CD4-positive, alpha-beta memory T cell (primary cell): ENCODE measurements at places on chromosomes 2 and 18. TPM values are rescaled to one million over a fixed set of nuclear protein-coding genes. Genes with fewer than 3 reads are reported as not detected.

DNA sequence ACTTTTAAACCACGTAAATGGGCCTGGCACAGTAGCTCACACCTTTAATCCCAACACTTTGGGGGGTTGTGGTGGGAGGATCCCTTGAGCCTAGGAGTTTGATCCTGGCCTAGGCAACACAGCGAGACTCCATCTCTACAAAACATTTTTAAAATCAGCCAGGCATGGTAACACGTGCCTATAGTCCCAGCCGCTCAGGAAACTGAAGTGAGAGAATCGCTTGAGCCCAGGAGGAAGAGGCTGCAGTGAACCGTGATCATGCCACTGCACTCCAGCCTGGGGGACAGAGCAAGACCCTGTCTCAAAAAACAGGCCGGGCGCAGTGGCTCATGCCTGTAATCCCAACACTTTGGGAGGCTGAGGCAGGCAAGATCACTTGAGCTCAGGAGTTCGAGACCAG is 12.2 kb downstream of the ROCK1 start:
- H3K27me3 ChIP-seq: no peaks in the 10 kb centered on the region
- peaks cover 74% of the 10 kb centered on the region for H3K4me1 ChIP-seq
- no peak overlapping the region for H3K27ac ChIP-seq
- DNase-seq: no peak

DNA sequence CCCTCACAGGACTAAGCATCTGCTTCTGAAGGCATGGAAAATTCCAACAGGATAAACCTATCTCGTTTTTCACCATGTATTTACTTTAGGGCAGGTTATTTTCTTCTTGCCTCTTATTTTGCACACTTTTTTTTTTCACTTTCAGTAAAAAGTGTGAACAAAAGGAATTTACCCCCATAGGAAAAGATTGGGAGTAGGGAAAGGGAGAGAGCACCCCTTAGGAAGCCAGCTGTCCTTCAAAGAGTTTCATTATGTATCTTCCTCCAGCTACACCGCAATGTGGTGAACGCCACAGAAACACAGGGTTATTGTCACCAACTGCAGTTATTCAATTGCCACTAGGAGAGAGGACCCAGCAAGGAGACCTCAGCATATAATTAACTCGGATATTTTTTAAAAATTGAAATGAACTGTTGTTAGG is 286.2 kb upstream of the VRK2 start:
- no peak overlapping the region for H3K27ac ChIP-seq
- no peaks in the 10 kb centered on the region for H3K27me3 ChIP-seq
- H3K4me3 ChIP-seq: no peak overlapping the region
- peaks cover 6% of the 10 kb centered on the region for H3K4me1 ChIP-seq

DNA sequence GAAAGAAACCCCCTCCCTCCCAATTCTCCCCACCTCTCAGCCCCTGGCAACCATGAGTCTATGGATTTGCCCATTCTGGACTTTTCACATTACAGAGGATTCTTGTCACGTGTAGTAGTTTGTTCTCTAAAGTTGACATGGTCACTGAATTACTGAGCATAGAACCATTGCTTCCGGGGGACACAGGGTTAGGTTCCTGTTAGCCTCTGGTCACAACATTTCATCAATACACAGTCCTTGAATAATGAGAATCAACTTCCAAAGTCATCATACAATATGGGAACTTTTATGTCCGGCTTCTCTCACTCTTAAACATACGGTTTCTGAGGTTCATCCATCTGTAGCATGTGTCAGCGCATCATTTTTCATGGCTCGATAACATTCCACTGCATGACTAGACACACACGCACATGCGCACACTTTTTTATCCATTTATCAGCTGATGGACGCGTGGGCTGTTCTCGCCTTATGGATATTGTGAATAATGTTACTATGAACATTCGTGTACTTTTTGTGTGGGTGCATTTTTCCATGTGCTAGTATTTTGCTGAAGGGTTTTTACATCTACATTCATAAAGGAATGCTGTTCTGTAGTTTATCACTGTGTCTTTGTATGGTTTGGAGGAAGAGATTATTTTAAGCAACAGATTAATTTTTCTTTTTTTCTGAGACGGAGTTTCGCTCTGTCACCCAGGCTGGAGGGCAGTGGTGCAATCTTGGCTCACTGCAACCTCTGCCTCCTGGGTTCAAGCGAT is 48.1 kb downstream of the PARD6G start:
- no peak overlapping the region for H3K4me3 ChIP-seq
- no peak overlapping the region for H3K27ac ChIP-seq
- no peaks in the 10 kb centered on the region for H3K4me1 ChIP-seq
- no peaks in the 10 kb centered on the region for H3K36me3 ChIP-seq
- DNase-seq: no peak

DNA sequence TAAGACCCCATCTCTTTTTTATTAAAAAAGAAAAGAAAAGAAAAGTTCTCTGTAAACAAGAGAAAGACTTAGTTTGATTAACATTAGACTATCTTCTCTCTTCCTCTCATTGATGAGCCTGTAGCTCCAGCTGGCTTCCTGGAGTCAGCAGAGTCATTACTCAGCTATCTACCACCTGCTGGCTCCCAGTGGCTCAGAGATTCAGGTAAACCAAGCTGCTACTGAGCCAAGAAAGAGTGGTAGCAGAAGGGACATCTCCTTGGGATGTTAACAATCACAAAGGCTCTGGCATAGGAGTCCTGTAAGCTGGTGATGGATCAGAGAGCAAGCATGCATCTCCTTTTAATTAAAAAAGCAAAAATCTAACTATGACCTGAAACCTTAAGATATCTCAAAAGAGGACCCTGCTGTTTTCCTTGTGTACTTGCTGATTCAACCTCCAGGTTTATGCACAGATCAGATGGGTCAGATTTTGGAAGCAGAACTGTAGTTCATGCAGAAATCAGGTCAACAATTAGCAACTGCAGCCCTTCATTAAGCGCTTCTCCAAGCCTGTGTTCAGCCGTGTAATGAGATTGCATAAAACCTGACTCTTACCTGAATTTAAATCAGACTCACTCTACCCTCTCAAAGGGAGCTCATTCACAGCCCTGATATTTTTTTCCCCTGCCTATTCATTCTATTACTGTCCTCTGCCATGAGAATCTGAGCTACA is 225.8 kb downstream of the RNF152 start:
- H3K36me3 ChIP-seq: no peaks in the 10 kb centered on the region
- no peak for DNase-seq
- peaks cover 3% of the 10 kb centered on the region for H3K27me3 ChIP-seq

Gene IL1A
- not detected for total RNA-seq

DNA sequence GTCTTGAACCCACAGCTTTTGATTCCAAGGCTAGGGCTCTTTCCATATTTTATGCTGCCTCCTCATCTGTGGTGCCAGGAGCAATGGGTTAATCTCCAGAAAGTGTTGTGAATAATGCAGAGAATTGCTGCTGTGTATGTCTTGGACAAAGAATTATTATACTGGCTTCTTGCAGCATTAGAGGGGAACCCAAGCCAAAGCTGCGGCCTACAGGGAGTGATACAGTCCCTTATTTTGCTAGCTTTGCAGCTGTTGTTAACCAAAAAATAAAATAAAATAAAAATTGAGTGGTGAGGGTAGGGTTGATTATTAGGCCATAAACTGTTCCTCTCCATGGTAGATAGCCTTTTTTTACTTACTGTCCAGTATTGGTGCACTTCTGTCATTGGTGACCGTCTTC is 16.7 kb downstream of the WIPF1 start:
- DNase-seq: no peak
- no peak overlapping the region for H3K4me3 ChIP-seq
- peaks cover 96% of the 10 kb centered on the region for H3K36me3 ChIP-seq
- peaks cover 93% of the 10 kb centered on the region for H3K4me1 ChIP-seq

DNA sequence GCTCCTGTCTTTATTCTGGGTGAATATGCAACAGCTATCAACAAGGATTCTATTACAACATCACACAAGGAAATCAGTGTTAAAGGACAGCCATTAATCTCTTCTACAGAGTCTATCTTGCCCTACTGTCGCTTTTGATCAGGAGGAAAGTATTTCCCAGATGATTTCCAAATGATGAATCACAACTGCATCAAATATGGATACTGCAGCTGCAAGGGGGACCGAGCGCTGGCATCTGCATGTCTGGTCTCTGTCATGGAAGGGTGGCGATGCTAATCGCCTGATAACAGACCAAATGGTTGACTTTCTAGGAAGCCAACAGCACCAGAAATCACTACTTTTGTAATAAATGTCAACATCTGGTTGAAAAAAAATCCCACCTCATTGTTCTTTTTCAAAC is 21.2 kb upstream of the OR6B3 start:
- no peak overlapping the region for H3K4me3 ChIP-seq
- DNase-seq: no peak
- no peak overlapping the region for H3K27ac ChIP-seq
- H3K36me3 ChIP-seq: no peaks in the 10 kb centered on the region
- H3K27me3 ChIP-seq: no peaks in the 10 kb centered on the region

Gene AMER3
- total RNA-seq: not detected

- no peak for DNase-seq
- no peaks in the 10 kb centered on the region for H3K36me3 ChIP-seq
- H3K4me3 ChIP-seq: no peak overlapping the region
- no peaks in the 10 kb centered on the region for H3K27me3 ChIP-seq
- H3K4me1 ChIP-seq: no peaks in the 10 kb centered on the region
- H3K27ac ChIP-seq: no peak overlapping the region
These were observed 54.8 kb upstream of the PTPRM start for GRCh38 chr18:7512348-7512747.

- no peak overlapping the region for H3K4me3 ChIP-seq
- no peaks in the 10 kb centered on the region for H3K36me3 ChIP-seq
- H3K4me1 ChIP-seq: no peaks in the 10 kb centered on the region
- no peaks in the 10 kb centered on the region for H3K27me3 ChIP-seq
These were observed 905.1 kb downstream of the NRXN1 start for GRCh38 chr2:50126845-50127244.

DNA sequence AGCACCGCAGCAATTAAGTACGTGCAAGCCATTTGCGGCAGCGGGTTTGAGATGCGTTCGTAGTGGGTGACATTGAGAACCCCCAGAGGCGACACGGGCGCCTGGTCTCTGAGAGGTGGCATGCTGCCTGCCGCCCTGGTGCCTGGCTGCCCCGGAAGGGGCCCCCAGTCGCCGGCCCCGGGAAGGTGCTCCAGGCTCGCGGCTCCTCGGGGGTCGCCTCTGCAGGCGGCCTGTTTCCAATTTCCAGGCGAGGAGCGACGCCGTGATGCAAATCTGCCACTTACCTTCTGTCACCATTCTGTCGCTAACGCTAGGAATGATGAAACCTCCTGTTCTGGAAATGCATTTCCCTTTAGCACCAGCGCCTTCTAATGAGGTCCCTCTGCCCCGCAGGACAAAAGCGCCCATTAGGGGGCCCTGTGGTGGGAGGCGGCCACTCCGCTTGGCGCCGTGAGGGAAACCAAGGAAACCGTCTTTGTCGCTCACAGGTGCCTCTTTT is 13.0 kb downstream of the KIF5C start:
- H3K4me3 ChIP-seq: peak overlapping the region; percentile 17
- peaks cover 16% of the 10 kb centered on the region for H3K4me1 ChIP-seq
- H3K36me3 ChIP-seq: no peaks in the 10 kb centered on the region
- DNase-seq: no peak
- peaks cover 4% of the 10 kb centered on the region for H3K27me3 ChIP-seq
